Aorta (tissue), 5 donors: ENCODE measurements at places on chromosomes 7 and 10. TPM values are rescaled to one million over a fixed set of nuclear protein-coding genes. Genes with fewer than 3 reads are reported as not detected.

The NUDT1 gene
- total RNA-seq = 11.9 TPM

The INMT gene
- 131 TPM for total RNA-seq

The PPP1R17 gene
- total RNA-seq = not detected

The EEPD1 gene
- 15.4 TPM for total RNA-seq

The SRRT gene
- 118 TPM for total RNA-seq
